ENCODE measurements at places on chromosomes 12 and 14.

DNA sequence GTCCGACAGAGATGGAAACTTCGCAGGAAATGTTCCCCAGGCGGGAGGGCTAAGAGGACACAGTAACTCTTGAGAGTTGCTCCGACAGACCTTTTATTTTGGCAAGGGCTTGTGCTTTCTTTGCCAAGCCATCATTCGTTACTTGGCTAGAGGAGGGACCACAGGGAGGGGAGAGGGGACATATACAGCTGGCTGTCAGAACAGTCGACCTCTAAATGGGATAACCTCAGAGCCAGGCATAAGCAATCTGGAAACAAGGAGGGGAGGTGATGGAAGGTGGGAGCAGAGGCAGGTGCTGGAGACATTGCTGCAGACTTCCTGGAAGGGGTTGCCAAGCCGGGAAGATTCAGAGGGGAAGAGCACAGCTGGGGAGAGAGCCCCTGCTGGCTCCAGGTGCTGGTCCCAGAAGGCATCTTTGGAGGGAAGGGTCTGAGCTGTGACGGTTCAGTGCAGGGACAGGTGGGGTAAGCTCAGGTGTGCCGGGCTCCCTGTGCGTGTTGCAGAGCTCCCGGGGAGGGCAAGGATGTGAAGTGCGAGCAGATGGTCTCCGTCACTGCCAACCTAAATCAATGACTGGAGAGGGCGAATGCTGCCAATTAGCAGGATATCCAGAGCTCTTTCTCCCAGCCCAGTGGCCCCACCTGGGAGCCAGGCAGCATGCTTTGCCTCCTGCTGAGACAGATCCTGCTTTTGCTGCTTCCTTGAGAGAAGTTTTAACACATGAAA is 50.1 kb downstream of the CHST11 start:
- DNase-seq: no peak

- no peak for DNase-seq
Observed at GRCh38 chr14:90693413-90693812, 122.8 kb downstream of the TTC7B start.

DNA sequence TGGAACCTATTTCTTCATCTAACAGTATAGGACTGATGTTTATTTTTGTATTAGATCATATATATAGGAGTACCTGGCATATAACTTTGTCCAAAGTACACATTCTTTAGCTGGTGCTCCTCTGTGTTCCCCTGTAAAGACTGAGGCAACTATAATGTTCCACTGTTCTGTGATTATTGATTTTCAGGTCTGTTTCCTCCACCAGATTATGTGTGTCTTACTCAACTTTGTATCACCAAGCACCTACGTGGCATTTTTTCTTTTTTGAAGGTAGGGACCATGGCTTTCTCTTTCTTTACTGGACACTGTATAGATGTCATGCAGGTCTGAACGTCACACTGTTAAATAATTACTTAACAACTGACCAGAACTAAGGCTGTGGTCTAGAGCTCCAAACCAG is 29.3 kb downstream of the BICD1 start:
- DNase-seq: no peak

- DNase-seq: no peak
Observed at GRCh38 chr14:70020352-70021170, 141.3 kb downstream of the SMOC1 start.

DNA sequence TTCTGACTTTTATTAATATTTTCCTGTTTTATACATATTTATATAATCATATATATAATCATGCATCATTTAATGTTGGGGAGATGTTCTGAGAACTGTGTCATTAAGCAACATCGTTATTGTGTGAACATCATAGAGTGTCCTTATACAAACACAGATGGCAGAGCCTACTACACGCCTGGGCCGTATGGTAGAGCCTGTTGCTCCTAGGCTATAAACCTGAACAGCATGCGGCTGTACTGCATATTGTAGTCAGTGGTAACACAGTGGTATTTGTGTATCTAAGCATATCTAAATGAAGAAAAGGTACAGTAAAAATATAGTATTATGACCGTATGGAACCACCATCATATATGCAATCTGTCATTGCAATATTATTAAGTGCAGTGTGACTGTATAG is 44.7 kb upstream of the BCL7A start:
- DNase-seq: no peak

GRCh38 chr12:52205612-52206303 is 13.9 kb upstream of the KRT80 start:
- no peak for DNase-seq

DNA sequence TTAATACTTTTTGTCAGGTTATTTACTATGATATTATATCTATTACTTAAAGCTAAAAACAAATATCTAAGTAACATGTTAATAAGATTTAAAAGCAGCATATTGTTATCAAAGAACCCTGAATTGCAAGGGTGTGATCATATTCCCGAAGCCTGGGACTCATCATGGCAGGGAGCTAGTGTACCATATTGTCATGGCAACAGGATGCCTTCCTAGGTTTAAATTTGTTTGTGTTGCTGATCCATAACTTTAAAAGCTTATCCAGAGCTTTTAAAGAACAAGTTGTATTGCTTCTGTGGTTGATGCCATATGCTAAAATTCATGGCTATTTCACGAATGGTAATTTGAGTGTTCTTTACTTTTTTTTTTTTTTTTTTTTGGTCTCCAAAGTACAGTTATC is 500.5 kb downstream of the NAV3 start:
- no peak for DNase-seq

DNA sequence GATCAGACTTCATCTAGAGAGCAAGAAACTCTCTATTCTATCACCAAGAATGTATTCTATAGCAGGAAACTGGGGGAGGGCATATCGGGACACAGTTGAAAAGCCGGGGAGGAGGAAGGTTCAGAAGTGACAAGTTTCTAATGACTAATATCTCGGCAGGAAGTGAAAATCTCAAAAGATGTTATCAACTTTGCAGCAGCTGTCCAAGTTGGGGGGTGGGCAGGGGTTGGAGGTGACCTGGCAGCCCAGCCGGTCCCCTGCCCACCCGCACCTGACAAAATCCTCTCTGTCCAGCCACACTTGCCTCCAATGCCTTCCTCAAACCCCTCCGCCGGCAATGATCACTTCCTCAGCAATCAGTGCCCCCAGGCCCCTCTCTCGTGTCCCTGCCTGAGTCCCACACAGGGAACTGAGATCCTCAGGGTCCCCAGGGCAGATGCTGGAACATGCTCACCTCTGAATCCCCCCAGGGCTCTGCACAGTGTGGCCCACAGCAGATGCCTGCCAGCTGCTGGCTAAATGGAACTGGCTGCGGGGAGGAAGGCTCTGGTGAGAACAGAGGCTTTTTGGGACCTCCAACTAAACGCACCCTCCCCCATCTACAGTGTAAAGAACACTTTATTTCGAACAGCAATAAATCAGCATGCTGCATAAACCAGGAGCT is 43.9 kb downstream of the CCDC88C start:
- peak; percentile 88 for DNase-seq

GRCh38 chr12:32030676-32031075 is 71.5 kb downstream of the RESF1 start:
- DNase-seq: no peak

DNA sequence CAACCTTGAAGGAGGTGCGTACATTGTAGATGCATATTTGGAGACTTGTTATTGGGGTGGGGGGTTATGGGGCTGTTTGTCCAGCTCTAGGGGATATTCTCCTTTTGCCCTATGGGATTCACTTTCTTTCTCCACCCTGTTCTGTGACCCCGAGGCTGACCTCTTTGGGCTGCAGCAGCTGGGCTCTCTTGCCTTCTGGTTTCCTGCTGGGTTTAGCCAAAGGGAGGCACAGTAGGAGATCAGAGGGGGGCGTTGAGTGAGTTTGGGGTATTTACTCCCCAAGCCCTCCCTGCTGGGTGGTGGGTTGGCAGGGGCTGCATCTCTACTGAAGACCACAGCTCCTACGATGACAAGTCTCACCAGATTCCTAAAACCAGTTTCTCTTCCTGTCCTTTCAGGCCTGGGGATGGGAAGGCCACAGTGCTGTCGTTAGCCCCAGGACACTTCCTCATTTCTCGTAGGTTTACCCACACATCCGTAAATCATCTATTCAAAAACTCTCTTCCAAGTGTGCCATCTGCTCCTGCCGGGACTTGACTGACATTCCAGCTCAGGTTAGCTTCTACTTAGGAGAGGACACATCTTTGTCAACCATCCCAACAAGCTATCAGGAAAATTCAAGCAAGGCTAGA is 127.1 kb downstream of the TMEM30B start:
- DNase-seq: no peak

DNA sequence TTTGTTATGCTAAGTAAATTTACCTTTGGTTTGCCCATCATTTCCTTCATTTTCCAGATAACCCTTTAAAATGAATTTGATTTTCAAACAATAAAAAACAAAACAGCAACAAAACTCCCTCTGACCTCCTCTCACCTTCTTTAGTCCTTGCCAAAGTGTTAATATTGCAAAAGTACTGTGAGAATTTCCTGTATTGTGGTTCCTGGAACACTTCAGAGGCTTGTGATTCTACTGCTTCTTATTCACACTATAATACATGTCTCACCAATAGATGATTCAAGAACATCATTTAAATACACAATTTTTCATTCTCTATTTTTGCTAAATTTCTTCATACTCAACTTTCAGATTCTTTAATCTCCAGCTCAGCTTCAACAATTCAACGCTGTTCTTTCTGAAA is at the start of gene KLRD1:
TSS of gene KLRD1 (plus strand) at position 241 of the 400 bp plus-strand sequence. CDS start 208 bp downstream, outside the sequence.
- no peak for DNase-seq

DNA sequence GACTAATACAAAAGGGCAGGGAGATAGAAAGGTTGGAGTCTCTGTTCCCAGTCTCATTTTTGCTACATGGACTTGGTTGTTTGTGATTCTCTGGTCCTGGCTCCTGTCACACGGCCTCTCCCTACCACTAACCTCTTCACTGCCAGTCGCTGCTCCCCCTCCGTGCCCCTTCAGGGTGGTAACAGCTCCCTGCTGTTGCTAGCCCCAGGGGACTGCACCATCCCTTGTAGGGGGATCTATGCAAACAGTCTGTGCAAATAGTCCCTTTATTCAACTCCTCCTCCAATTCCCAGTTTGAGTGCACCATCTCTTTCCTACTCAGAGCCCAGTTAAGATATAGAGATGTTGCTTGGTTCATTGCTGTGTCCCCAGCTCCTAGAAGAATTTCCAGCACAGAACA is 51.1 kb downstream of the CCDC60 start:
- DNase-seq: no peak
